NCI-H1105 (cell line): ENCODE measurements at places on chromosomes 3 and 15.

GRCh38 chr3:121517953-121518655 lies 27.7 kb downstream of the POLQ start:
- DNase-seq, result no peak

- no peak for DNase-seq
Measured at GRCh38 chr3:27591312-27592210, 107.4 kb upstream of the SLC4A7 start.

DNA sequence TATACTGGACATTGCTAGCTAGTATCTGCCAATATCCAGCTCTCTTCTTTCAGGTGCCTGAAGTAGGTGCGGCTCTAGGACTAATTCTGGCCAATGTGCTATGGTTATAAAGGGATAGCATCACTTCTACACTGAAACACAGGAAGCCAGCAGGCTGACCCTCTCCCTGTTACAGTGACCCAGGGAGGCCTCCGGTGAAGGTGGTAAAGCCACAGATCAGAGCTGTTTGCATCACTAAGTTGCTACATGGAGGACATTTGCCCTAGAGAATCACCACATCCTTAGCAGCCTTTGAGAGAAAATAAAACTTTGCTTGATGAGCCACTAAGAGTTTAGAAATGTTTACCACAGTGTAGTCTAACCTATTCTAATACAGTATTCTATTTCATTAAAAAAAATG lies 161.4 kb downstream of the CHST2 start:
- no peak for DNase-seq

DNA sequence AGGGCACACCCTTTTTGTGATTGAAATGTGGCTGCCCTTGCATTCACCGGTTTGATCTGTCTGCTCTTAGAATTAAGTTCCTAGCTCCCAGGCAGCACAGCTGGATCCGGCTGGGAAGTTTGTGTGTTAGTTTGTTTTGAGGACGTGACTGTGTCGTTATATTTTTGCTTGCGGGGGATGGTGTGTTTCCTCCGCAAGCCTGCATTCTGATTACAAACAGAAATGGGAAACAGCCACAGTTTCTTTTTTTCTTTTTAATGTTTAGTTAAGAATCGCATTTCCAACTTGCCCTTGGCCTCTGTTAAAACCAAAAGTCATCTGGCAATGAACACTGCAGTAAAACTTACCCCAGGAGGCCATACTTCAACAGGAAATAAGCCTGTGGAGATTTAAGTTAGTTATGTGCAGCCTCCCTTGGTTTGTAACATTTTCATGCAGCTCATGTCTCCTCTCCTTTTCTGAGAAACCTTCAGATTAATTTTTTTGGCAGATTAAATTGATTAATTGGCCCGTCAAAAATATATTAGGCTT lies 888 bp downstream of the TMOD3 start:
- DNase-seq, result peak; percentile 1

DNA sequence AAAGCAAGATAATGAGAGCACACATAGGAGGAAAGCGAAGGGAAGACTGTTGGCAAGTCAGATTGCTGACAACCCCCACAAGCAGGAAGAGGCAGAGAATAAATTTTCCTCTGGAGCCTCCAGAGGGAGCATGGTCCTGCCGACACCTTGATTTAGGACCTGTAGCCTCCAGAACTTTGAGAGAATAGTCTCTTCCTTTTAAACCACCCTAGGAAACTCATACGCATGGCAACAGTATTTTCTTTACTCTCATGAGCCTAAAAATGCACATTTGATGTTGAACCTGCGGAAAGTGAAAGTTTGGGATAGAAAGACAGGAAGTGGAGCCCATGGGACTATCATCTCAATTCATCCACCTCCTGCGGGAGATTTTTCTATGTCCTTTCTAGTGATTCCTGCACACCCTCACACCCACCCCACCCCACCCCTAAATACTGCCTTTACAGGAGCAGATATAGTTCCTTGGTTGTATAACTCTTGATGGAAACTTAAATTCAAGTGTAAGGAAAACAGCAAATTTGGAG lies 116.7 kb upstream of the LPP start:
- no peak for DNase-seq

DNA sequence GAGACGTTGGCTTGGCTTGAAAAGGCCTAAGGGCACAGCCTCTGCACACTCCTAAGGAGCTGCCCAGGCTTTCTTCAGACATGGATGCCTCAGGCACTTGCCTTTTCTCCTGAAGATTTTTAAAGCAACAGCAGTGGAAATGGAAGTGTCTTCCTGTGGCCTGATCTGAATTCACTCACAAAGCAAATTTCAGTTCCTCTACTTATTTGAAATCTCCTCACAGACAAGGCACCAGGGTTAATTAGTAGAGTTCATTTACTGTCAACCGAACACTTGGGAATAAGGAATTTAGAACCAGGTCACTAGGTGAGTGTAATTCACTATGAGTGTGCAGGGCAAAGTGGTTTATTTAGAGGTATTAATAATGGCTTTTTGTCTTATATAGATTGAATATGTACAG lies 27.2 kb upstream of the DAZL start:
- no peak for DNase-seq

GRCh38 chr3:197595470-197596185 lies 39.9 kb upstream of the BDH1 start:
- DNase-seq, result no peak

DNA sequence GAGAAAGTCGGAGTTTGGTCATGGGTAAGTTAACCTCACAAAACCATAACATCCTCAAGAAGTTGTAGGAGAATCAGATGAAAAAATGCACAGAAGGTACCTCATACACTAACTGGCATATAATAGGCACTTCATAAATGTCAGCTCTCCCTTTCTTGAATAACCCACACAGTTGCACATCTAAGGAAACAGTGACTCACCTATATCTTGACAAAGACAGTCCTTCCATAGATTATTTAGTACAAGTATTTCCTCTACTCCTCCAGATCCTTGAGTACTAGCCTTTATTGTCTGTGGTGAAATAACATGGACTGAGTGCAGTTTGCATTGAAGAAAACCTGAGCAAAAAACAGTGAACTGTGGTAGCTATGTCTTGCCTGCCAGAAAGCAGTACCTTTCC lies 46.6 kb downstream of the MAGI1 start:
- DNase-seq, result no peak

DNA sequence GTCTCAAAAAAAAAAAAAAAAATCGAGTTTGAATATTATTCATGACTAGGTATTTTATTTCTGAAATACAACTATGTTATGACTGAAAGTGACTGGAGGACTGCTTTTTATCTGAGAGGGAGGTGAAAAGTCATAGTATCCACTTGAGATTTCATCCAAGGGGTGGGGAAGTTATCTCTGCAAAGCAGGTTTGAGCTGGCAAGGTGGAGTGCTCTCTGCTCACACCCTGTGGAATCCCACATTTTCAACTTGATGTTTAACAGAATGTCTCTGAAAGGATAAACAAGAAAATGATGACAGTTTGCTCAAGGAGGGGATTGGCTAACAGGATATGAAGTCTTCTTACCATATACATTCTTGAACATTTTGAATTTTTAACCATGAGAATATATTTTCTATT lies 27.3 kb upstream of the SEC62 start:
- no peak for DNase-seq

GRCh38 chr3:156038869-156039268 lies 81.5 kb upstream of the KCNAB1 start:
- no peak for DNase-seq

DNA sequence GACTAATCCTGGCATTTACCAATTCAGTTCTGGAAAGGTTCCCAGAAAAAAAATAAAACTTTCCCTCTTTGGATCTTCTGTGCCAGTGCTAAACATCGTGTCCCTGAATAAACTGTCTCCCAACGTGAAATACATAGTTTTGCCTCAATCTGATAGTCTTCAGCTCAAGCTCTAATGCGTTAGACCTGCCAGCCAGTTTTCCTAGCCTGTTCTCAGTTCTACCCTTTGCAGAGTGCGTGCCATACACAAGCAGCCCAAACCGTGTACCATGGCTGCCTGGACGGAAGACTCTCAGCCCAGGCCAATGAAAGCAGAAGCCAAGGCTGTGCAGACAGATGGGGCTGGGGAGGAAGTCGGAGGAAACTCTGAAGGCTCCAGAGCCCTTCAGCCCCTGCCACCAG lies 11.4 kb upstream of the OCA2 start:
- DNase-seq, result no peak

GRCh38 chr3:125434582-125435011 lies 59.5 kb upstream of the ZNF148 start:
- no peak for DNase-seq

DNA sequence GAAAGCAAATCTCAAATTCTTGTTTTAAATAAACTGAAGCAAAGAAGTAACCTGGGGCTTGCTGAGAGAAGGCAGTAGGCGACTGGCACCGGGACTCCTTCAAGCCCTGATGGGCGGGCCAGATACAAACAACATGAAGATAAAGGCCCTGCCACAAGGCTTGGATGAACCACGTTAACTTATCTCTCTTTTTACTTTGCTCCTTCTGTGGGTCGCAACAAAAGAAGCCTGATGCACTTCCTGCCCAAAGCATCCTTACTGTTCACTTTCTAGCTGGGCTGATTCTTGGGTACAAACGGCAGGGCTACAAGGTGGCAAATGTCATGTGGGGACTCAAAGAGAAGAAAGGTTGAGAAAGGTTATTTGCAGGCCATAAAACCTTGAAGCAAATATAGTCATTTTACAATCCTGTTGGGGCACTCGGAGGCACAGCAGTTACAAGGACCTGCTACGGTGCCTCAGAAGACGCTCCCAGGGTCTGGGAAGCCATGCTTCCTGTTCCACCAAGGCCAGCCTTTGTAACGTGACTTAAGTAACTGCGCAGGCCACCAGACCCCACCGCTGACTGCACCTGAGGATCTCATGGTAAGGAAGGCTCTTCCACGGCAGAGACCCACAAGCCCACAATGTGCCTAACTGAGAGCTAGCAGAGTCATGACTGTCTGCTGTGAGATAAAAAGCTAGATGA lies 71.1 kb downstream of the CHSY1 start:
- DNase-seq, result no peak

DNA sequence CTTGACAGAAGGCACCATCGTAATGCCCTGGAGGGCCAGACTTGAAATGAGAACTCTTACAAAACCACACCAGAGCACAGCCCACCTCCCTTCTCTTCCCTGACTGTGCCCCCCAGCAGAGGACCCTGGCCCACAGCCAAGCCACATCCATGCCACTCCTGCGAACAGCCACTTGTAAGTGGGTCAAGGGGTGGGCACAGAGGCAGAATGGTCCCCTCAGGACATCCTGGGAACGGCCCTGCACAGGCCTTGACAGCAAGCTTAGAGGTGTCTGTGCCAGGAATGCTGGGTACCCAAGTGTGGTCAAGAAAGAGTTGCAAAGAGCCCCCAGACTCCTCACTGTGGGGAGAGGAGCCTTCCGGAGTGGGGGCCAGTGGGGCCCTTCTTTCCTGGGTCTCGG lies 33.3 kb downstream of the HCN4 start:
- DNase-seq, result no peak

- DNase-seq, result peak; percentile 21
Measured at GRCh38 chr3:30606301-30607031, at the start of gene TGFBR2. Gene TGFBR2 (plus strand): TSS chr3:30606601. CDS start chr3:30606884, 283 bp downstream.

DNA sequence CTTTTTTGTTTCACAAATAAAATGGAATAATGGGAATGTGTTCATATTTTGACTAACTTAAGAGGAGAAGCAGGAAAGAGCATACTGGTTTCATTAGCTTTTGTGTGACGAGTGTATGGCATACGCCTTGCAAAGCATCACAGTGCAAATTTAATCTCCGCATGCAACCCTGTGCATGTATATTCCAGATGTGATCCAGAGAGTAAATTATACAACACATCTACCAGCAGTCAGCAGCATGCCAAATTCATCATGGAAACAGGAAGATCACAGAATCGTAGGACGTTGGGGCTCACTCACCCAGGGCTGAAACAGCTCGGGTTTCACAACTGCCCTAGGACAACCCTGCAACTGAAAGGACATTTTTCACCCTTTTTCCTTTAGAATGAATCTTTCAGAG lies 53.4 kb downstream of the ADAMTS9 start:
- DNase-seq, result no peak

DNA sequence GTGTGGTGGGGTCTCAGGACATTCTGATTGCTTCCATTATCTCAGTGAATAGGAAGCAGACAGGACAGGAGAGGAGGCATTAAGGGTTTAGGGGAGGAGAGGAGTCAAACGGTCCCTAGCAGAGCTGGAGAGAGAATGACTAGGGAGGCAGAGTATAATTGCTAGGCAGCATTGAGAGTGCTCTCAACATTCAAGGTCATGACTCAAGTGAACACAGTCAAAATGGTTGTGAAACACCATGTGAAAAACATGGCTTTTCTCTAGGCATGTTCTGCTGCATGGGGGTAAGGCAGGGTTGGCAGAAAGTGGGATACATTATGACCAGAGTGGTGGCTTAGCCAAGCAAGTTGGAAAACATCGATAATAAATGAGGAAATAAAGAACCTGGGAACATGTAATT lies 19.5 kb upstream of the HRH1 start:
- DNase-seq, result no peak

DNA sequence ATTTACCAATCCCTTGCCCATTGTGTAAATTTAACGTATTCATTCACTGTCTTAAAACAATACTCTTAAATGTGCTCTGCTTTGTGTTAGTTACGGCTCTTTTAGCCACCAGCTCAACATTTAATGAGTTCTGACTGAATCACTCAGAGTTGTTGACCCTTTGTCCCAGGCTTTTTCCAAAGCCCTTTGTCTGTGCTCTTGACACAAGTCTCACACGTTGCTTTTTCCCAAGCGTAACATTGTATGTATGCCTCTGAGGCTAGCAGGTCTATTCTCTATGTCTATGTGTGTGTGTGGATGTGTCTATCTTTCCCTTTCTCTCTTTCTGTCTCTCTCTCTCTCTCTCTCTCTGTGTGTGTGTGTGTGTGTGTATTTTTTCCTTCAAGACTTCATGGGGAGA lies 435.4 kb upstream of the GOLIM4 start:
- no peak for DNase-seq

DNA sequence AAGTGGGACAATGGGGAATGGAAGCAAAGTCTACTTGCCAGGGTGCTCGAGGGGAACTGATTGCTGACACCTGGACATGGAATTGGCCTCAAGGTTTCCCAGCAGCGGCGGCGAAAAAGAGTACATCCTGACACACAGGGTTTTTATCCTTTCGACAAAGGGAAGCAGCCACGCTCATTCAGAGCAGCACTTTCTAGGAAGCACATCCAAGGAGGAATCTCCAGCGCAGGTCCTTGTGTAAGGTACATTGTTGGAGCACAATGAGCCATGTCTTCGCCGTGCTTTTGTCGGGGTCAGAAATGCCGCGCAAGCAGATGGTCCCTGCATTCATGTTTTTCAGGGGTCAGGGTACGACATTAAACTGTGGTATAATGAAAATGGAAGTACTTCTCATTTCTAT lies 16.8 kb downstream of the CACNA1D start:
- DNase-seq, result no peak

DNA sequence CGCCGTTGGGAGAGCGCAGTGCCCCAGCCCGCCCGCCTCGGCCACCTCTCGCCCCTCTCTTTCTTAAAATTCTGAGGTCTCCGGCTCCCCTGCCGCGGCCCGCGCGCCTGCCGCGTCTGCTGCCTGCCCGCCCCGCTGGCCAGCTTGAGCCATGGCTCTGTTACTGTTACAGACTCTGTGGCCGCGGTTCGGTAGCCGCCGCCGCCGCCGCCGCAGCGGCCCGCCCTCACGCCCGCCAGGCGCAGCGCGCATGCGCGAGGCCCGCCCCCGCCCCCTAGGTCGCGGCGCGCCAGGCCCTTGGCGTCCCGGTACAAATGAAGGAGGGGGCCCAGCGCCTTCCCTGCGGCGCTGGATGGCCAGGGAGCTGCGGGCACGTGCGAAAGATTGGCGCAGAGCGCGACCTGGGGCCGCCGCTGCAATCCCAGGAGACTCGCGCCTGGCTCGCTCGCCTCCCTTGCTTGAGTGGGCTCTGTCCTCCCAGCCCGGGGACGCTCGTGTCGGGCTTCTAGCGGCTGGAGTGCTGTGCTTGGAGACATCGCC lies at the start of gene ONECUT1:
Gene ONECUT1 (minus strand): TSS at position 168 of the 540 bp plus-strand sequence. CDS start 452 bp downstream, outside the sequence.
- DNase-seq, result peak; percentile 34
